Astrocyte of the cerebellum (primary cell): ENCODE measurements at places on chromosomes 6 and 20.

DNA sequence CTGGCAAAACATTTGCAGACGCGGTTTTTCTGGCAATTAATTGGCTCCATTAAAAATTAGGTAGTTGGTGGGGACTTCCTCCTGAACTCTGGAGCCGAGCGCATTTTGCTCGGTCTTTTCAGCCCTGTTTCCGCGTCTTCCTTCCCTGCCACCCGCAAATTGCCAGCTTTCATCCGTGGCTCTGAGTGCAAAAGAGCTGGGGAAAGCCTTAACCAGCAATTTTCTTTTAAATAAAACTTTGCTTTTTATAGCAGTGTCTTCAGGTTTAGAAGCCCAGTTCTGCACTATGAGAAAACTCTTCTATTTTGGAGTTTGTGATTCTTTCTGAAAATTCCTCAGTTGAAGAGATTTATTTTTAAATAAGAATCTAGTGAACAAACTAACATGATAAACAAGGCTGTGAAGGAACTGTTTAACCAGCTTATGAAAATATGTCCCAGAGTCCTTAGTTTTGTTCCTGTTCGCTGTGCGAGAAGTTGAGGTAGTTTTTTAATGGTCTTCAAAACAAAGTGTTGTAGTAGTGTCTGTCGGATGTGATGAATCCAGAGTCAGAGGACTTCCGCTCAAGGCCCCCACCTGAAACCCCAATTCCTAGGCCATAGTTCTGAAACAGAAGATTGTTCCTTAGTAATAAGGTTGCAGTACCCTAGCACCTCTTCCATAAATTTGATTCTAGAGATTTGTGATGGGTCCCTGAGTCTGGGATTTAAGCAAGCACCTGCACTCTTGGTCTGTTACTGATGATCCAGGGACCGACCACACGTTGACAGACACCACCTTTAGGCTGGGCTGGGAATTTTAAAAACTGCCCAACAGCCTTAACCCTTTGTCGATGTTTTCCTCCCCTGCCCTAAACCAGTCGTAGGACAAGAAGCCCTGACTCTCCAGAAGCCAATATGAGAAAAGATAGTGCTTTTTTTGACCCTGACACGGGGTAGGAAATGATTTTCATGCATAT, 950 bp downstream of the KCTD20 start:
- DNase-seq: no peak

DNA sequence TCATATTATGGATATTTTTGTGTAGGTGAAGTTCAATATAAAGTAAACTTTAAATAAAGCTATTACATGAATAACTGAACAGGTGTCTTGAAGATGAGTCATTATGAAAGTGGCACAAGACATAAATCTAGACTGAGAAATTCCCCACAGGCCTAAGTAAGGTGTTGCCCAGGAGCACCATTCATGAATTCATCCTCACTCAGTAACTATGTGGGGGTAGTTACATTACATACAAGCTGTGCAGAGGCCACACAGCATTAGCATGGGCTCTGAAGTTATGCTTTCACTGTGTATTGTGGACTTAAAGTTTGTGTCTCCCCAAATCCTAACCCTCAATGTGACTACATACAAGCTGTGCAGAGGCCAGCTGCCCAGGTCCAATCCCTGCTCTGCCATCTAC, 65.9 kb downstream of the BCAS1 start:
- no peak for DNase-seq

GRCh38 chr6:132320007-132320406, 81.3 kb downstream of the MOXD1 start:
- no peak for DNase-seq

- no peak for DNase-seq
These were observed 494.1 kb downstream of the PREX1 start for GRCh38 chr20:48333707-48334106.

GRCh38 chr6:153436351-153436750, 305.3 kb upstream of the RGS17 start:
- no peak for DNase-seq

GRCh38 chr20:8874437-8874836, 194.4 kb upstream of the PLCB4 start:
- no peak for DNase-seq

GRCh38 chr6:137673603-137674002, 179.4 kb upstream of the OLIG3 start:
- no peak for DNase-seq

GRCh38 chr20:11015440-11015839, 341.6 kb upstream of the JAG1 start:
- no peak for DNase-seq

DNA sequence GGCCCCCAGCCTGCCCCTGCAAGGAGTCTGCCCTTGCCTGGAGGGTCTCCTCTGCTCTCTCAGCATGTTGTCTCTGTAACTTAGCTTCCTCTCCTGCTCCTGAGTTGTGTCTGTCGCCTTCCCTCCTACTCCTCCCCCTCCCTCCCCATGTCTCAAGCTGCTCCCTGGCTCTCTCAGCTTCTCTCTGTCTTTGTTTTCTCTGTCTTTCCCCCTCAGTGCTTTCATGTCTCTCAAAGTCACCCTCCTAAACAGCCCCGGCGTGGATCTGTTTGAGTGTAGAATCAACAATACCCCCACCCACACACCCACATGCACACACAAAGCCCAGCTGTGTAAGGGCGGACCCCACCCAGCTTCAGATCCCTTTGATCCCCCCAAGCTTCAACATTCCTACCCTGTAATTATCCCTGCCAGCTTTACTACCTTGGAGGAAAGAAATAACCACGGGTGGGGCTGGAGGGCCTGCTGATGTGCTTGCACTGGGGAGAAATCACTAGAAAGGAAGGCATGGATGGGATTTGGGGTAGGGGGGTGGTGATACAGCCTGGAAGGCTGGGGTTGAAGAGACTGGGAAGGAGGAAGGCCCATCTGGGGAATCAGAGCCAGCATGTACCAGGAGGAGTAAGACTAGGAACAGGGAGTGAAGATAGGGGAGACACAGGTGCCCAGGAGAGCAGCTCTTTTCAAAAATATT, 1.0 kb upstream of the LY6G6D start:
- no peak for DNase-seq

GRCh38 chr6:69390125-69390524, 406.7 kb downstream of the LMBRD1 start:
- DNase-seq: no peak

DNA sequence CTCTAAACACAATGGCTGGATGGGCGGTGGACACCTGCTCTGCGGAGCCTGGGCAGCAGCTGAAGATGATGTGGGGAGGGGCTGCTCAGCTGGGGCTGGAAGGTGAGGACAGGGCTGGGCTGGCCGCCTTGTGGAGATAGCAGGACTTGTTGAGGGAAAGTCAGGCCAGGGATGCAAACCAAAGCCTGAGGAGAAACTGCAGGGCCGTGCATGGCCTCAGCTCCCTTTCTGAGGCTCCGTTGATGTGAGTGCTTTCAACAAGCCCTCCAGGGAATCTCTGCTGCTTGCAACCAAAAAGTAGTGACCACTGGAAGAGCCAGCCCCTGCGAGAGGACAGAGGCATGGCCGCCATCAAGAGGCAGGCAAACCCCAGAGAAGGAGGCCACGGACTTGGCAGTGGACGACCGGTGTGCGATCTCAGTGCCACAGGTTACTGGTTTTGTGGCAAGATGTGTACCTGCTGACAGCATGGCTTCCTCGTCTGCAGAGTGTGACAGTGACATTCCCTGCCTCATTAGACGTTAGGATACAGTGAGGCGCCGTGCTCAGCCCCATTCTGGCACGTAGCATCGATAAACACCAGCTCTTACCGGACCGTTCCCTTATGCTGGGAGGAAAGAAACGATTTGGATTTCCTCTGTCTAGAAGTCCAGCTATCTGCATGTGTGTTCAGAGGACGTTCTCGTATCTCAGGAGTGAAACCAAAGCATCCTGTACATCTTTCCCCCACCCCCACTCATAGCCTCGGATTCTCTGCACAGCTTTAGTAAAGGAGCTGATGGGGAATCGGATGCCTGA, 37.9 kb downstream of the ERMARD start:
- DNase-seq: no peak

- DNase-seq: no peak
These were observed 337.9 kb downstream of the TAF4 start for GRCh38 chr20:61727761-61728160.

- DNase-seq: no peak
These were observed 16.6 kb downstream of the TBC1D20 start for GRCh38 chr20:445514-446336.

- DNase-seq: no peak
These were observed 85.6 kb downstream of the SNX5 start for GRCh38 chr20:17882834-17883591.

GRCh38 chr6:12148317-12148801, 136.2 kb downstream of the HIVEP1 start:
- DNase-seq: peak; percentile 23
